ENCODE measurements at places on chromosomes 3 and 15.

- no peak for DNase-seq
These were observed 242.1 kb upstream of the TLE3 start for GRCh38 chr15:70339571-70340493.

DNA sequence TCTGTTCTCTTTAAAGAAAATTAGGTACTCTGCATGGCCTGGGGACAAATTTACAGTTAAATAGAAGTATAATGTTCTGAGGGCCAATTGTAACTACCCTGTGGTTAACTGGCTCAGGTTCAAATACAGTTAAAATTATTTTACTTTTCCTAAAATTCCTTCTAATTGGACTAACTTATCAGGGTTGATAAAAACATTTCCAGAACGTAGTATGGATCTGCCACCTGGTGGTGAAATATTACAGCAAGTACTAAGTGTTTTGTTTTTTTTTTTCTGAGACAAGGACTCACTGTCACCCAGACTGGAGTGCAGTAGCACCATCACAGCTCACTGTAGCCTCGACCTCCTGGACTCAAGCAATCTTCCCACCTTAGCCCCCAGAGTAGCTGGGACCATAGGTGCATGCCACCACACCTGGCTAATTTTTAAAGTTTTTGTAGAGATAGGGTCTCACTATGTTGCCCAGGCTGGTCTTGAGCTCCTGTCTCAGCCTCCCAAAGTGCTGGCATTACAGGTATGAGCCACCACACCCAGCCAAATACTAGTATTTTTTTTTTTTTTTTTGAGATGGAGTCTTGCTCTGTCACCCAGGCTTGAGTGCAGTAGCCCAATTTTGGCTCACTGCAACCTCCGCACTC is 29.2 kb downstream of the NEO1 start:
- peak; percentile 8 for DNase-seq

GRCh38 chr3:100402891-100403290 is 1.6 kb downstream of the LNP1 start:
- no peak for DNase-seq

- no peak for DNase-seq
These were observed 264.2 kb upstream of the TLE3 start for GRCh38 chr15:70361891-70362290.

DNA sequence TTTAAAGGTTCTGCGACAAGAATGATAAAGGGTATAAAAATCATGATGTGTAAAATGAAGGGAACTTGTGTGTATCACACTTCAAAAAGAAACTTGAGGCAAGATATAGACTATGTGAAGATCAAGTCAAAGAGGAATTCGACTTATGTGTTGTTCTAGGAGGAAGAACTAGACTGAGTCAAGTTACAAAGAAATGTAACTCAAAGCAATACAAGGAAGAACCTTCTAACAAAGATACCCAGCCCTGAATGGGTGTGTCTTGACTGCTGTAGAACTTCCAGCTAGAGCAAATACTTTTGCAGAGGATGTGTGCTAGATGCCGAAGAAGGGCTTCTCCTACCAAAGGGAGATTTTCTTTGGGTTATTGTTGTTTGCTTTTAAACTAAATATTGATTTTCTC is 2.4 kb downstream of the SLC49A4 start:
- DNase-seq = no peak

- no peak for DNase-seq
These were observed 35.7 kb upstream of the TMOD3 start for GRCh38 chr15:51793521-51794305.

GRCh38 chr15:43879386-43880355 is 52.9 kb downstream of the WDR76 start:
- DNase-seq = no peak

- no peak for DNase-seq
These were observed 552.9 kb downstream of the DIPK2A start for GRCh38 chr3:144524531-144524930.

DNA sequence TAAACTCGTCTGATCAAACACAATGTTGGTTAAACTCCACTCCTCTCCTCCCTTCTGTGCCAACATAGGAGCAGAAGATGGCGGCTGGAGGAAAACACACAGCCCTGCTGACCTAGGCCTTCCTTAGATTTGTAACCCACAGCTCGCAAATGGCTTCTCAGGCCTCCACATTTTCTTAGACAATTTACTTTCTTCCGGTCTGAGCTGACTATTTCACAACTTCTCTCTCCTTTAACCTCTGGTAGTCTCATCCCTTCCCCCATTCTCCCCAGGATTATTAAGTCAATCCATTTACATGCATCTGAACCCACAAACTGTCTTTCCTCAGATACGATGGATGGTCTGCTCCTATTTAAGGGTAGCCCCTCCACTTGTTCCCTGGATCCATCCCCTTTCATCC is 25.7 kb upstream of the ULK4 start:
- DNase-seq = no peak

DNA sequence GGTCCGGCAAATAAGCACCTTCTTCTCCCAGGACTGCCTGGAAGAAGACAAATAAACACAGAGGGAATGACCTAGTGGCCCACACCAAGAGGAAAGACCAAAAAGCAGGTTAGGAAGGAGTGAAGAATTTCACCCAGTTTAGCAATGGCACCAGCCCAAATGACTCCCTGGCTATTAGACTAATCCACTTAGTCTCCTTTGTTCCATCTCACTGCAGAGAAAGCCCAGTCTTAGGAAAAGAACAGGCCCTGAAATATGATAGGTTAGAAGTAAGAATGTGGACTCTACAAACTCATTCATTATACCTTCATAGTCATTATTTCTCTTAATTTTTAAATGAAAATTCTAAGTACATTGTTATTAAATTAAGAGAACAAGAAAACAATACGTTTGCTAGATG is 23.2 kb downstream of the SERPINI2 start:
- no peak for DNase-seq

DNA sequence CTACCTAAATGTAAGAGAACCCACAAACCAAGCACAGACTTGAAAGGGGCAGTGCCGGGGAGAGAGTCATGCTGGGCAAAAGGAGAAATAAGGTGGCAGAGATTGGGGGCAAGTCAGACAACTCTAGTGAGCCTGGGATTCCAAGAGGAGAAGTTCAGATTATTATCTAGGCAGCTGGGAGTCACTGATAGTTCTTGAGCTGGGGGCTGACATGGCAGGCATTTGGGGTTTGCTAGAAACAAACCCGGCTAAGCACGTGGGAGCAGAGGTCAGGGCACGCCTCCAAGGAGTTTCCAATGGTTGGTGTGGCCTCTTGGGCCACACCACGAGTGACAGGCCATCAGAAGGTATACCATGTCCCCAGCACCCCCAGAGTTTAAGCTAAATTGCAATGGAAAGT is 27.6 kb downstream of the SLC6A6 start:
- DNase-seq = no peak

DNA sequence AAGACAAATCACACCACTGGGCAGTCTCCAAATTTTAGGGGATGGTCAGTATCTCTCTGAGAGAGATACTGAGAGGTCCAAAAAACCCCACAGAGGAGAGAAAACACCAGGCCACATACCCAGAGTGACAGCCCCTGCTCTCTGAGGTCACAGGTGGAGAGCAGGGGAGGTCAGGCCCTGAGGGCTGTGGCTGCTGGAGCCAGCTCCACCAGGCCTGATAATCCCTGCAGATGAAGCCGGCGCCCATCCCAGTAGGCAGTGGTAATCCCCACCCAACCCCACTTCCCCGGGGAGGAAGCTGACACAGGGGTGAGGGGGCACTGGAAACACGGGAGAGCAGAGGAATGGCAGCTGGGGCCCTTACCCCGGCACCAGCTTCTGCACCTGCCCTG is 31.2 kb upstream of the SRP14 start:
- no peak for DNase-seq

DNA sequence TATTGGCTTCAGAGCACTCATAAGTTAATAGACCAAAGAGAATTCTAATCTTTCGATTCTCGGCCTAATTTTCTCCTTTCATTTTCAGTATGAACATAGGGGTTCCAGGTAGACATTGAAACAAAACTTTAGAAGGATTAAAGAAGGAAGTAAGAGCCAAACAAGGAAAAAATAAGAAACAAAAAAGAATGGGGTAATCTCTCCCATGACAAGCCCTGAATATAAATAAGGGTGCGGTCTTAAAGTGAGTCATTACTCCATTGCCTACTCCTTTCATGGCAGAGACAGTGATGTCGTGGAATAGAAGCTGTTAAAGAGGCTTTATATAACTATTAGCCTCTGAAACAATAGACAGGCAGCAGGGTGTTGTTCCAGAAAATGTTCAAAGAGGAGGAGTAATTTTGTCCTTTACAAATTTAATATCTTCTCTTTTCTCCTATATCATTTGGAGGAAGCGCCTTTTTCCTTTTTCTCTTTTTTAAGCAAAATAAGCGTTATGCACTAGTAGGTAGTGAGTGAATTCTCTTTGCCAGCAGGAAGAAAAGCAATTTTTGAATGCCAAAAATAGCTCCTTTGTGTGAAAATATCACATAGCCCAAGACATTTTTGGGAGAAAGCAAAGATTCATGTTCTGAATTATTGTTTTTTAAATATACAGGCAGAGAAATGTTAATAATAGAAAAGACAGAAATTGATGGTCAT is 607.9 kb upstream of the KCNMB2 start:
- DNase-seq = no peak

- DNase-seq = no peak
These were observed 438.4 kb downstream of the OCA2 start for GRCh38 chr15:27660676-27661075.

GRCh38 chr3:53815067-53815466 is 31.2 kb downstream of the CHDH start:
- no peak for DNase-seq

GRCh38 chr3:55647670-55648069 is 160.6 kb upstream of the WNT5A start:
- DNase-seq = no peak

DNA sequence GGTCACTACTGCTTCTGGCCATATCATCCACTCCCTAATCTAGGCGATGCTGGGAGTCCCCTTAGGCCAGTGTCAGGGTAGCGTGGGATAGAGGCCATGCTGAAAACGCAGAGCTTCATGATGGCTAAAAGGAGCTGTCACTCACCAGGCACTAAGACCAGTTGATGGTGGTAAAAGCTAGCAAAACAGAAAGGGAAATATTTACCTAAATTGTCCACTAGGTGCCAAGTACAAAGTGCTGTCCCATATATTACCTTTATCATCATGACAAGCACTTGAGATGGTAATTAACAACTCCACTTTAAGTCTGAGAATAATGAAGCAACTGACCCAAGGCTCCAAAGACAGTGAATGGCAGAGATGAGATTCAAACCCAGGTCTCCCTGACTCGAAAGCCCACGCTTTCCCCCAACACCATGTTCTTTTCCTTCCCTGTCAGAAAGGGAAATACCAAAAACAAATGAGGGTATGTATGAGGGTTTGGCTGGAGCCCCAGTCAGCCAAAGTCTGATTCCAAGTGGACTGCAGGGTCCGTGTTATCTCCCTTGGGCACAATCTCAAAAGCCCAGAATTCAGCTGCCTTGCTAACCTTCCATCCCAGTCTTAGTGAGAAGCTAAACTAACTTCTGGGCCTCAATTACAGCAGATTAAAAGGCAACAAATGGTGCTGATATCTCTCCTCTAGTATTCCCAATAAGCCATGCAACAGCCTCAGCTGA is 84.7 kb downstream of the RBPMS2 start:
- no peak for DNase-seq

DNA sequence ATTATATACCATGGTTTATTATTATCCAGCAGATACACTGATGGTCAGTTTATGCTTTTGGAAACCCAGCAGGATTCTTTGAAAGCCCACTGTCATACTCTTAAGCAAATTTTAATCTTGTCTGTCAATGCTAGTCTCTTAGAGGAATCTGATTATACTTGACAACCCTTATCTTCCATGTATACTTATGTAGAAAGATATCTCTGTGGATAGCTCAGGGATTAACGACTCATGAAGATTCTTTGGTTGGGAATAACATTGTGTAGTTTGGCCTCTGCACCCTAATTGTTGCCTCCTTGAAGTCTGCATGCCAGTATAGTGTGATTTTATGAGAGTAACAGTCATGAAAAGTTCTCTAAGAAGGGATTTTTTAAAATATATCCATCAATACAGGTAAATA is 33.0 kb downstream of the FILIP1L start:
- DNase-seq = no peak

DNA sequence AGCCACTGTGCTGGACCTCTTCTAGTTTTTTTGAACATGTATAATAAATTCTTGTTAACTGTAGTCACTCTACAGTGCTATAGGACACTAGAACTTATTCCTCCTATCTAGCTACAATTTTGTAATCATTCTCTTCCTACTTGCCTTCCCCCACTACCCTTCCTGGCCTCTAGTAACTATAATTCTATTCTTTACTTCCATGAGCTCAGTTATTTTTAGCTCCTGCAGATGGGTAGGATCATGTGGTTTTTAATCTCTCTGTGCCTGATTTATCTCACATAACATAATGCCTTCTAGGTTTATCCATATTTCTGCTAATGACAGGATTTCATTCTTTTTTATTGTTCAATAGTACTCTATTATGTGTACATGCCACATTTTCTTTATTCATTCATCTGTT is 113.2 kb upstream of the FGF7 start:
- no peak for DNase-seq

DNA sequence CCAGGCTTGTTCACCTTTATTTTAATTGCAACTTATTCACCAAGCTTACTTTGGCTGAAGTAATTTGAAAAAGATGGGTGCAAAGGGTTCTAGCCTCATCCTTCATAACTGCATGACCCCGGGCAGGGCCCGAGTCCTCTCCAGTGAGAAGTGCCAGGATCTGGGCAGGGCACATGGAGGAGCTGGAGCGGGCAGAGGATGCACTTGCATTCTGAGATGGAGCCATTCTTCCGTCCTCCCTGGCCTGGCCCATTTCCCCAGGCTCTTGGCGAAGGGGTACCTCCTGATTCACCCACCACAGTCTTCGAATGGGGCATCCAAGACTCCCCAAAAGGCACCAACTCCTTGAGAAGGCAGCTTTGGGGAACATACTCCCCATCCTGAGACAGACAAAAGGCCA is 22.5 kb upstream of the PLXND1 start:
- no peak for DNase-seq

GRCh38 chr3:22685597-22685996 is 517.5 kb upstream of the UBE2E2 start:
- no peak for DNase-seq

- DNase-seq = no peak
These were observed 441.6 kb upstream of the NAALADL2 start for GRCh38 chr3:174417573-174417972.
